ENCODE measurements at places on chromosomes 6 and 20. TPM values are rescaled to one million over a fixed set of nuclear protein-coding genes. Genes with fewer than 3 reads are reported as not detected.

- no peak for DNase-seq
Observed at GRCh38 chr6:18388271-18388670, 1.1 kb downstream of the RNF144B start.

DNA sequence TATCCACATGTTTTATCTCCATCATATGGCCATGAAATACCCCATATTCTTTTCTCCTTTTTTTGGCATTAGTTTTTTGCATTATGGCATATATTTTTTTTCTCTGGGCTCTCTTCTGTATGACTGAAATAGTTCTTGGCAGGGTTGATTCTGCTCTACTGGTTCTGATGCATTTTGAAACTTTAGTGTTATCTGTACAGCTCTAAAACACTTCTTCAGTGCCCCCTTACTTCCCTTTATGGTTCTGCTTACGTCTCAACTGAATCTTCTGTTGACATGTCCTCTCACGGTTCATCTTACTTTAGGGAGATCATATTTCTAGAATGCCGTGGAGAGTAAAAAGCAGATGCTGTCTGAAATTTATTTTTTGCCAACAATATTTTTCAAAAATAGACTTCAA is 23.2 kb upstream of the TXNDC5 start:
- DNase-seq: no peak

PHACTR3 gene
- total RNA-seq: not detected

- no peak for DNase-seq
Observed at GRCh38 chr20:45878076-45878761, 2.8 kb upstream of the ZSWIM1 start.

- peak; percentile 81 for DNase-seq
Observed at GRCh38 chr6:13303668-13304017, 24.7 kb downstream of the TBC1D7 start.

CRYBG1 gene
- total RNA-seq: 1.1 TPM

DNA sequence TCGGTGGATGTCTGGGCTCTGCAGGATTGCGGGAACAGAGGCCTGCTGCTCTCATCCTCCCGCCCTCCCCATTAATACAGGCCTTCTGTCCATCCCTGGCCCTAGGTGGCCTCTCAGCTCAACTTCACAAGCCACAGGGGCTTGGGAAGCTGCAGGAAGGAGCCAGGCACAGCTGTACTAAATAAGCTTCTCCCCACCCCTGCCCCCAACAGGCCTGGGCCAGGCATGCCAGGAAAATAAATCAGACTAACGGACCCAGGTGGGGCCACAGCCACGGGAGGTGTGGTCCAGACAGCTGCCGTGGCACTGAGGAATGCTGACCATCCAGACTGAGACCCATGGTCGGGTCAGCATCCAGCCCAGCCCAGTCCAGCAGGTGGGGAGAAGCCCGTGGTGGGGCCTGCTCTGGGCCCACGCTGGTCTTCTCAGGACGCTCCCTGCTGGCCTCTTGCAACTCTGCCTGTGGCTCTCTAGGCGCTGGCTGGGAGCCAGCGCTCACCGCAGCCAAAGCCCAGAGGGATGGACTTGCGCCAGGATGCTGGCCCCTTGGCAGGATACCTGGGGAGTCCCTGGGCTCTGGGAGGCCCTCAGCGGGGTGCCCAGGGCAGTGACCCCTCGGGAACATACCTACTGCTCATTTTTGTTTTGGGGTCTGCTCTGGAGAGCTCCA is 8.6 kb upstream of the YTHDF1 start:
- peak; percentile 44 for DNase-seq

GRCh38 chr20:51233345-51233744 is 210.4 kb upstream of the KCNG1 start:
- no peak for DNase-seq

DNA sequence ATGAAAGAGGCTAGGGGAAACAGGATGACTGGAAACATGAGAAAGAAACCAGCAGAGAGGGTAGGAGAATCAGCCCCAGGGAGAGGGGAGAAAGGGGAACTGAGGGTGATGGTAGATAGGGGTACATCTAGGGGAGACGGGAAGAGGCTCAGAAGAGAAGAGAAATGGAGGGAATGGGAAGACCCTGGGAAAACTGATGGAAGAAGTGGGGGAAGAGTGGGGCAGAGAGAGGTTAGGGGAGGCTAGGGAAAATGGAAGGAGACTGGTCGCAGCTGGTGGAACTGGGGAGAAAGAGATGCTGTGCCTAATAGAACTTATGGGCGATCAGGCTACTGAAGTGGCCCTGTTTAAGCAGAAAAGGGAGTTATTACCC is 548 bp downstream of the PROCR start:
- no peak for DNase-seq

- DNase-seq: no peak
Observed at GRCh38 chr20:46367234-46367633, 39.2 kb downstream of the ELMO2 start.

DNA sequence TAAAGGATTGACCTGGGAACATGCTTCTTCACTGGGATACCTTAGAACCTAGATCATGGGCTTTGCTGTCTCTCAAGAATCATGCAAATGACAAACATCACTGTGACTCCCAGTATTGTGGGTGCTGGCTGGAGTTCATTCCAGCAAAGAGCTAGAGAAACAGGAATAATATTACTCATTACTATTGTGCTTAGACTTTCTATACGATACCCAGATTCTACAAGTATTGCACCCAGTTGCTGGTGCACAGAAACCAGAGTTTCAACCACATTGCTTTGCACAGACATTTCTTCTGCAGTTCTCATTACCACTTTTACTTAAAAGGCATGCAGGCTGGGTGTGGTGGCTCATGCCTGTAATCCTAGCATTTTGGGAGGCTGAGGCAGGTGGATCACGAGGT is 220.4 kb upstream of the ZNF217 start:
- no peak for DNase-seq

- no peak for DNase-seq
Observed at GRCh38 chr20:4153251-4153650, 137.9 kb upstream of the RNF24 start.

DNA sequence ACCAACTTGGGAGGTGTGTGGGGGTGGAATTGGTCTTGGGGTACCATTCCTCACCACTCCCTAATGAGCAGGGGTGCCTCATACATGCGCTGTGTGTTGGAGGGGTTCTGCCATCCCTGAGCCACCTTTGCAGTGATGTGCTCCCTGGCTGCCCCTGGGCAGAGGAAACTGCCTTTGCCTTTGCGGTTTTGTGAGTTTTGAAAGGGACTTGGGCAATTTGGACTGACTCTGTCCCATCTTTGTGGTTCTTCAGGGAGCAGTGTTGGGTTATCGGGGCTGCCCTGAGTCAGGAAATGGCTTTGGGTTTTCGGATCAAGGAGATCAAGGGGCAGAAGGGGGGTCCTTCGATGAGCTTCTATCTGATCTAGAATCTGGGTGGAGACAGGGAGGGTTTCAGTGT is 3.9 kb upstream of the PHACTR3 start:
- DNase-seq: no peak

DNA sequence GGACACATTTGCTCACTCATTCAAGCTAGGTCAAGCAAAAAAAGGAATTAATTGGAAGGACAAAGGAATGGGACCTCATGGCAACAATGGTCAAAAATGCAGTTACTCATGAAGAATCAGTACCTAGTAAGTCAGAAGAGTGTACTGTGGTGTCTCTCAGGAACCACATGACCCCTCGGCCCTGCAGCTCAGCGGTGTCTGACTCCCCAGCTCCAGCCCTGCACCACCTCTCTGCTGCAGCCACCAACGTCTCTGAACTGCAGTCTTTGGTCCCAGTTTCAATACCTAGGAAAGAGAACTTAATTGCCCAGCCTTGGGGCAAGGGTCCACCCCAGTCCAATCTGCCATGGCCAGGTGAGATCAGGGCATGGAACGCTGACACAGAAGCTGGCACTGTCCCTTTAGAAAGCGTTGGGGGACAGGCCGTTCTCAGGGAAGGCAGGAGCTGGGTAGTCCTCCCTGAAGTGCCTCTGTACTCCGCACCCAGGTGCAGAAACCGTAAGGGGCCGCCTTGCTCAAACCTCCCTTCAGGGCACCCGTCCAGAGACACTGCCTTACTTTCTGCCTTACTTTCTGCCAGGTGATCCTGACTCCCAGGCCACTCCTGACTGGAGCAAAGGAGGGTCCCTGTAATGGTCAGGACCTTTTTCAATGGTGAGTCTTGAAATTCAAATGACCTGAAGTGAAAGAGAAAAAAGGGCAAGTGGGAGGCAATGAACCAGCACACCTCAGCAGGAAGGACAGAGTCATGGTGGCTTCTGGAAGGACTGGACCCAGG is 13.2 kb upstream of the NELFCD start:
- no peak for DNase-seq

GRCh38 chr6:50935442-50935841 is 116.8 kb downstream of the TFAP2B start:
- DNase-seq: no peak

DNA sequence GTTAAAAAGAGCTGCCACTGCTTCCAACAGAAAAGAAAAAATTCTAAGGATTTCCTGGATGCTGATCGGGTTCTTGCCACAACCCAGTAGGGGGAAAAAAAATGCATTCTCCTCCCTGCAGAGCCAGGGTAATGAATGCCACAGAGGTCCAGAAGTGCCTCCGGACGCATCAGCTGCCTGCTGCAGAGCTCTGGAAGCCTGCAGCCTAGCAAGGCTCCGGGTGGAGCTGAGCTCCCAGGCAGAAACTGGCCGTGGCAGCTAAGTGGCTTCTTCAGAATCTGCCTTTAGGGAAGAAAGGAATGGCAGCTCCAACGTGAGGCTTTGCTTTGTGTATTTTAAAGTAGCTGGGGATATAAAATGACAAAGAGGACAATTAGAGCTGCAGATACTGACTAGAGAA is 155.0 kb downstream of the CFAP61 start:
- DNase-seq: no peak

- no peak for DNase-seq
Observed at GRCh38 chr6:116369964-116370759, 585 bp upstream of the DSE start.

DNA sequence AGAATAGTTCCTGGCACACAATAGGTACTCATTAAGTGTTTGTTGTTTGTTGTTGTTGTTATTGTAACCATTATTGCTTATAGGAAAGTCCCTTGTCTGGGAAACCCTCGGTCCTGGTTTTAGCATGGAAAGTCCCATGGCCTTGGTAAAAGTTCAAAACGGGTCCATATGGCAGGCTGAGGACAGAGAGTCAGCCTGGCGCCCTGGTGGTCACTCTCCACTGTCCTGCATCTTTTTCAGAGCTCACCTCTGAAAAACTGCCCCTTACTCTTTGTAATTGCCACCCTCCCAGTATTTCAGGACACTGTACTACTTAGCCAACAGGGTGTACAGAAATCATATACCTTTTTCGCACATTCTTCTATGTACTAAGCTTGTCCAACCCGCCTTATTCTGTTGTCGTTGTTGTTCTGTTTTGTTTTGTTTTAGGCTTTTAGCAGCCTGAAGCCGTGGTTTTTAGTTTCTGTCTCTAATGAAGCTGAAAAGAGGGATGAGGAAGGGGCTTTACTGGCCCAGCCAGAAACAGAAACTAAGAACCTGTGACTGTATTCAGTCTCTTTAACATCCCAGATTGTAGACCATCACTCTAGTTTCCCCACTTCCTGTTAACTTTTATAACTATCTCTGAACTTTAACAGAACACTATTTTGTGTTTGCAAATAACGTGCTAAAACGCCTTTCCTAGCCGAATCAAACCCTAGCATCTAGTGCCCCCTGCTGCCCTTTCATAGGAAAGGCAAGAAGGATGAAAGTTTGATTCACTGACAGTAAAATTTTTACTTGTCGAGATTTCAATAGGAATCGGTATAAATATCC is 7.6 kb upstream of the TMEM14A start:
- DNase-seq: peak; percentile 80

DNA sequence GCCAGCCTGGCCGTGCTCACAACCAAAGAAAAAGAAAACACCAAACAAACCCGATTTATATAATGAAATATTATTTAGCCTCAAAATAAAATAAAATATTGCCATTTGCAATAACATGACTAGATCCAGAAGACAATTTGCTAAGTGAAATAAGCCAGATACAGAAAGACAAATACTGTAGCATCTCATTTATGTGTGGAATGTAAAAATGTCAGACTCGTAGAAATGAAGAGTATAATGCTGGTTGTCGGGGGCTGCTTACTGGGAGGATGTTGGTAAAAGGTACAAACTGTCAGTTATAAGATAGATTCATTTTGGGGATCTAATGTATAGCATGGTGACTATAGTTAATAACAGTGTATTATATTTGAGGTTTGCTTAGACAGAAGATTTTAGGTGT is 269.7 kb downstream of the THBS2 start:
- DNase-seq: no peak

DNA sequence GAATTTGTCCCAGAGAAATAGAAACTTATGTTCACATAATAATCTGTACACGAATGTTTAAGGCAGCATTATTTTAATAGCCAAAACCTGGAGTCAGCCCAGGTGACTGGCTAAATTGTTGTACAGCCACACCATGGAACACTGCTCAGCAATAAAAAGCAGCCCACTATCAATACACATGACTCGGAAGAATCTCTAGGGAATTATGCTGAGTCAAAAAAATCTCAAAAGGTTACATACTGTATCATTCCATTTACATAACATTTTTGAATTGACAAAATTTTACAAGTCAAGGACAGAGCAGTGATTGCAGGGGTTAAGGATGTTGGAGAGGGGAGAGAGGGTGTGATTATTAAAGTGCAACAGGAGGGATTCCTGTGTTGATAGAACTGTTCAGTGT is 163.4 kb downstream of the UBE3D start:
- no peak for DNase-seq

MCM3 gene
- 66.5 TPM for total RNA-seq

GRCh38 chr6:11942185-11942864 is 69.8 kb upstream of the HIVEP1 start:
- DNase-seq: no peak

GRCh38 chr6:111603040-111603439 is 2.6 kb downstream of the TRAF3IP2 start:
- DNase-seq: peak; percentile 85
